Right renal pelvis (tissue), 4 donors: ENCODE measurements at places on chromosomes 6 and 20.

DNA sequence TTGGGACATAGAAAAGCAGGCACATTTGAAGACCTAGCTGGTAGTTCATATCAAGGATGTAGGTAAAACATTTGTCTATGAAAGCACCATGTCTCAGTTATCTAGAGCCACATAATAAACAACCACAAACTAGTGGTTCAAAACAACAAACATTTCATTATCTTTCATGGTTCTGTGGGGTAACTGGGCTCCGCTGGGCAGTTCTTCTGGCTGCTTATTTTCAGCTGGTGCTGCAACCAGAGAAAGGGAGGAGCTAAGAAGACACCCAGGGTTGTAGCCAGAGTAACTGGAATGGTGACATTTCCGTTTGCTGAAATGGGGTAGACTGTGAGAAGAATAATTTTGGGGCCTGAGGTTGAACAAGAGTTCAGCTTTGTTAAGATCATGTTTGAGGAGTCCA, 145.7 kb upstream of the SULF2 start:
- no peak for DNase-seq

DNA sequence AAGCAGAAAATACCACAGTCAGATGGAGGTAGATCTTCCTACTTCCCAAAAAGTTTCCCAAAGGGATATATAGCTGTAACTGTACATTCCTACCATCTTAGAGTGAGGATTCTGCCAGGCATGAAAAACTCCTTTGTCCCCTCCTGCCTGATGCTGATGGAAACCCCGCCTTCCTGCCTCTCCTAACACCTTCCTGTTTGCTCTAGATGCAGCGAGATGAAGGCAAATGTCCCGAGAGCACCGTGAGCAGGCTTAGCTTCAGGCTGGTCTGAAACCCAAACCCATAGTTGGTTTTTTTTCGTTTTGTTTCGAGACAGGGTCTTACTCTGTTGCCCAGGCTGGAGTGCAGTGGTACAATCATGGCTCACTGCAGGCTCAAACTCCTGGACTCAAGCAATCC, 55.6 kb downstream of the MYB start:
- no peak for DNase-seq

DNA sequence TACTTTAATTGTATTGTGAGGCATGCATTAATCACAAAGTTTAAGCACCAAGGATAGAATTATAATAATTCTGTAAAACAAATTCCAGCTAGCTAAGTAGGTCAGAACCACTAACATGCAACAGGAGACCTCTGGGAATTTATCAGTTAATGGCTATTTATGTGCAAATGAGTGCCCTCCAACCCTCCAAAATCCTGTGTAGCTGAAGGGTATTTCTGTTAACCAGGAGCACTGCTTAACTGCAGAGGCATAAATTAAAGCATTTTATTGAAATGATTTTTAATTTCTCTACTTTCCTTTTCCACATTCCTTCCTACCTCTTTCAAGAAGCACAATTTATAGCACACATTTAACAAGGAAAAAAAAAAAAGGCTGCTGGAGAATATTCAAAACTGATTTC, 77.0 kb downstream of the MMS22L start:
- DNase-seq = no peak

DNA sequence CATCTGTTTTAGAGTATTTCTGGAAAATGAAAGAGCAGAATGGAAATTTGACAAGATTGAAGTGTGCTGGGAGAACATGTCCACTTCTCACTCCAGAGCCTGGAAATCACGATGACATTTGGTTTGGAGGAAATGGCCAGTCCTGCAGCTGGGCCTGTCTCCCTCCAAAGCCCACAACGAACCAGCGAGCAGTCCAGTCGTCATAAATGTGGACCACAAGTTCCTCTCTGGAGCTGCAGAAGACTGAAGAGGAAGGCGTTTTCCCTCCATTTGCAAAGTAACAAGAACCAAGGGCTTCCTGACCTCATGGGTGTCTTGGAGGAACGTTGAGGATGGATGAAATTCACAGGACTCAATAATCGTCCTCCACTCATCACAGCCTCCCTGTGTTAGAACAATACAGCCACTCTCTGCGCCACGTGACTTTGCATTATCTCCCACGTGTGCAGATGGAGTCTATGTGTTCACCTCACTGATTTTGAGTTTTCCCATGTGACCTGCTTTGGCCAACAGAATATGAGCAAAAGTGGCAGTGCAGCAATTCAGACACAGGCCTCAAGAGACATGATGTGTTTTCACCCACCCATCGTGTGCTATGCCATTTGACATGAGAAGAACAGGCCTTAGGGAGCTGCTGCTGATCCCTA, 9.1 kb upstream of the SPATS1 start:
- no peak for DNase-seq

GRCh38 chr6:89954721-89955148, 60.5 kb downstream of the GJA10 start:
- DNase-seq = no peak

DNA sequence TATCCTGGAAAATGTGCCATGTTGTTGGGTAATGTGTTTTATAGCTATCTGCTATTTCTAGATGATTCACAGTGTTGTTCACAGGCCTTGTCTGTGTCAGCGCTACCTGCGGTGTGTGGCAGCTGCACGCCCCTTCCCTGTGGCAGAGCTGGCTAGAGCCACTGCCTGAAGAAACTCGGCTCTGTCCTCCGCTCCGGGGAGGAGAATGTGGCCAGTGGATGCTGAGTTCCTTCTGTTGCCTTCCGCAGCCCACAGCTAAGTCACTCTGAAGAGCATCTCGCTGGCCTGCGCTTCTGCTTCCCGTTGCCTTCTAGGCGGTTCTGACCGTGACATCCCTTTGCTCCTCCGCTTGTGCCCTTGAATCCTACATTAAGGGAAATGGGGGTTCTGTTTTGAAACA, 135.1 kb downstream of the PLG start:
- no peak for DNase-seq
